Forelimb muscle (tissue), 1 donor: ENCODE measurements at places on chromosomes 3 and 15.

- DNase-seq, result no peak
Measured at GRCh38 chr3:44104668-44105321, 136.9 kb upstream of the TOPAZ1 start.

- DNase-seq, result no peak
Measured at GRCh38 chr3:101950510-101950909, 101.2 kb downstream of the NFKBIZ start.

GRCh38 chr3:160941885-160942494 is 163.2 kb downstream of the B3GALNT1 start:
- DNase-seq, result peak; percentile 62

GRCh38 chr3:43855674-43856299 is 165.0 kb downstream of the ABHD5 start:
- DNase-seq, result no peak

GRCh38 chr3:107997671-107998070 is 93.2 kb downstream of the CD47 start:
- no peak for DNase-seq
